ENCODE measurements at places on chromosomes 5 and 9.

GRCh38 chr9:136317695-136318094 is 9.6 kb upstream of the GPSM1 start:
- DNase-seq: no peak

- no peak for DNase-seq
Observed at GRCh38 chr9:97615439-97616072, 17.6 kb downstream of the TSTD2 start.

- no peak for DNase-seq
Observed at GRCh38 chr5:127420758-127421157, 96.7 kb upstream of the PRRC1 start.

DNA sequence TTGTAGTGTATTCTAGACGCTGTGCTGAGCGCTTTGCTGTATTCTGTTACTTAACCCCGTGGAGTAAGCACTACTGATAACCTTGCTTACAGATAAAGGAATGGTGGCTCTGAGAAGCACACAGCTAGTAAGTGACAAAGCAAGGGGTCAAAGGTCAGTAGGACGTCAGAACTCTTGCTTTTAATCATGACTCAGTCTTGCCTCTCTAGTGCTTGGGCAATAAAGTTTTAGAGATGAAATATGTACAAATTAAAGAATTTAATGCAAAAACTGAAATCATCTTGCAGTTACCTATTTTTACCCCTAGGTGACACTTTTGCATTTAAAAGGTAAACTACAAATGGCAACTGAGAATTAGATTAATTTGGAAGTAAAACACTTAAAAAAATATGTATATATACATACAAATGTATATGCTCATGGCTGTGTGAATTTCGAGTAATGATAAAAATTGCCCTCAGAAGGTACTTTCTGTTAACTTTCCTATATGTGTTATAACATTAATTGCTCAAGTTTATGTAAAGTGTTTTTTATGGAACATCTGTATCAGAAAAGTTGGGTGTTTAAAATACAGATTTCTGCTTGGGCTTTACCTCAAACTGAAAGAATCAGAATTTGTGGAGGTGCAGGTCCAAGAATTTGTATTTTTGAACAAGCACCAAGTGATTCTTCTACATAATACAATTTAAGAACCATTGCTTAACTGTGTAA is 175.1 kb upstream of the DAB2 start:
- no peak for DNase-seq

DNA sequence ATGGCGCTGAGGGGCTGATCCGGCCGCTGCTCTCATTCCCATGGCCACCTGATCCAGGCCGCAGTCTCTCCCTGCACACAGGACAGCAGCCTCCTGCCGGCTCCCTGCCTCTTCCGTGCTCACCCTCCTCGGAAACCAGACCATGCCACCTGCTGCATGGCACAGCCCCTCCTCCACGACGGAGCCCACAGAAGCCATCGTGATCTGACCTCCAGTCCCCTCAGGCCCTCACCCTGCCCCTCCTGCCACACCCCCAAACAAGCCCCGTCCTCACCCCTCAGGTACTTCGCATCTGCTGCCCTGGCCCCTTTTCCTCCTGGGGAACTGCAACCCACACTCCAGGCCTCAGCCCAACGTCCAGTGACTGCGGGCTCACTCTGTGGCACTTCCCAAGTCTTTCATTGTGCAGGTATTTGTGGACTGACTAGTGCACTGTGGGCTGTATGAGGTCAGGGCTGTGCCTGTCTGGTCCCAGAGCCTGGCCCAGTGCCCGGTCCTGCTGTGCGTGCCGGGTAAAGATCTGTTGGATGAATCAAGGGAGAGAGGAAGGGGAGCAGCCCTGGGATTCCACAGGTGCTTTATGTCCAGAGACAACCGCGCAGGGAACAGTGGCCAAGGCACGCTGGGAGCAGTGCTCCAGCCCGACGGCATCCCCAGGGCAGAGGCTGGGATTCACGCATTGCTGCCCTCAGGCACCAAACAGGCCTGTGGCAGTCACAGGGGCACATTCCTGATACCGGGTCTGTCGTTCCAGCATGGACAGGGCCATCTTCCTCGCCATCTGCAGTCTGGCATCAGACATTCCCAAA is 86.1 kb downstream of the ADAMTS2 start:
- no peak for DNase-seq

GRCh38 chr5:180810959-180811622 is 8.5 kb upstream of the MGAT1 start:
- no peak for DNase-seq

All from mesothelial cell of epicardium (in vitro differentiated cells).